ENCODE measurements at places on chromosomes 12 and 14. TPM values are rescaled to one million over a fixed set of nuclear protein-coding genes. Genes with fewer than 3 reads are reported as not detected.

The SPIC gene
- total RNA-seq, result not detected

The PNN gene
- total RNA-seq, result 94.4 TPM

The MUCL1 gene
- not detected for total RNA-seq

The TESPA1 gene
- 215 TPM for total RNA-seq

The CARMIL3 gene
- total RNA-seq, result 0.91 TPM

The FGD6 gene
- 0.70 TPM for total RNA-seq

The APOF gene
- not detected for total RNA-seq

The POU6F1 gene
- total RNA-seq, result 52.0 TPM

Measured in T-cell (primary cell).